ENCODE measurements at places on chromosomes 13 and 19.

DNA sequence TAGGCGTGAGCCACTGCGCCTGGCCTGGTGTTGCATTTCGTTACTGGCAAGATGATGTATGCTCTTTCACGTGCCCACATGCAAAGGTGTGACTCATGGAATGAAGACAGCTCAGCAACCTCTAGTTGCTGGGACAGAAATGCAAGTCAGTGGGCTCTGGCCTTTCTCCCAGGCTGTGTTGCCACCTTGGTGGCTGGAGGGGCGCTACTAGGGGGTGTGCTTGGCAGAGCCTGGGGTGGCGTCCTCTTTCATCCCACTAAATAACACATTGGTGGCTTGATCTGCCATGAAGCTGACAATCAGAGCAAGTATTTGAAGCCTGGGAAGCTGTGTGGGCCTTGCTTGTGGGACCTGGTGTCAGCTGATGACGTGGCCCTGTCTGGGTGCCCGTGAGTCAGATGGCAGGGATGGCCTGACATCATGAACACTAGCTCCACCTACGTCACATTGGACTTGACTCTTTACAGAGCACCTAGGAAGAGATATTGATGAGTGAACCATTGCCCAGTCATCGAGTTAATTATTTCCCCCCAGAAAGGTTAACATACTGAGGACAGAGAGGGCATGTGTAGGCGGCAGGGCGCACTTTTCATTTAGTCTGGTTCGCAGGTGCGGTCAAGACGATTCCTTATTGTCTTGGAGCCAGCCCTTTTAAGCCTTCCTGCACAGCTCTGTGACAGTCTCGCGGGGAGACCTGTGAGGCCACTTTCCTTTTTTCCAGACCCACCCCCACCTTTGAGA lies 154.2 kb downstream of the TM9SF2 start:
- peak; percentile 87 for DNase-seq

- no peak for DNase-seq
Measured at GRCh38 chr13:20980899-20981298, 78.4 kb upstream of the XPO4 start.

DNA sequence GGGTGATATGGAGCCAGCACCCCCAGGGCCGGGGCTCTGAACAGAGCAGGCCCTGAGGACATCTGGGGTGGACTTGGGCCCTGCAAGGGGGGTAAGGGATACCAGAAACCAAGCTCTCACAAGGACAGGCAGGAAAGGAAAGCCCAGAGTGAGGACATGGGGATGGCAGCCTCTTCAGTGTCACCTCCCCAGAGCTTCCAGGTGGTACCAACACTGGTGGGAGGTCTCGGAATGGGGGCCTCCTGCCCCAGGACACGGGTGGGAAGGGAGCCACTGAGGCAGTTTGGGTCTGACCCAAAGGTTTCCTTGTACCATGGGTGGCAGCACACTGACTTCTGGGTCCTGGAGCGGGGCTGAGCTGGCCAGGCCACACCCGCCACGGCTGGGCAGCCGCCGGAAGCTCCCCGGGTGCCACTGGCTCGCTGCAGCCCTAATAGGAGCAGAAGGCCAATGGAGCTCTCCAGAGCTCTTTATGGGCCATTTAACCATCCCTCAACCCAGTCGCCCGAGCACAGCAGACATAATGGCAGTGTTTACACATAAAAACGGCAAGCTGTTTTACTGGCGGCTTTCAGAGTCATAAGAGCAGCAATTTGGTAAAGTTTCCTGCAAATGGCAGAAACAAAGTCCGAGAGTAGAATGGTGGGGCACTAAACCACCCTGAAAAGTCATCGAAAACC lies 59.3 kb downstream of the PEPD start:
- DNase-seq = no peak

- DNase-seq = no peak
Measured at GRCh38 chr13:76286178-76286577, 600.0 kb downstream of the KCTD12 start.

DNA sequence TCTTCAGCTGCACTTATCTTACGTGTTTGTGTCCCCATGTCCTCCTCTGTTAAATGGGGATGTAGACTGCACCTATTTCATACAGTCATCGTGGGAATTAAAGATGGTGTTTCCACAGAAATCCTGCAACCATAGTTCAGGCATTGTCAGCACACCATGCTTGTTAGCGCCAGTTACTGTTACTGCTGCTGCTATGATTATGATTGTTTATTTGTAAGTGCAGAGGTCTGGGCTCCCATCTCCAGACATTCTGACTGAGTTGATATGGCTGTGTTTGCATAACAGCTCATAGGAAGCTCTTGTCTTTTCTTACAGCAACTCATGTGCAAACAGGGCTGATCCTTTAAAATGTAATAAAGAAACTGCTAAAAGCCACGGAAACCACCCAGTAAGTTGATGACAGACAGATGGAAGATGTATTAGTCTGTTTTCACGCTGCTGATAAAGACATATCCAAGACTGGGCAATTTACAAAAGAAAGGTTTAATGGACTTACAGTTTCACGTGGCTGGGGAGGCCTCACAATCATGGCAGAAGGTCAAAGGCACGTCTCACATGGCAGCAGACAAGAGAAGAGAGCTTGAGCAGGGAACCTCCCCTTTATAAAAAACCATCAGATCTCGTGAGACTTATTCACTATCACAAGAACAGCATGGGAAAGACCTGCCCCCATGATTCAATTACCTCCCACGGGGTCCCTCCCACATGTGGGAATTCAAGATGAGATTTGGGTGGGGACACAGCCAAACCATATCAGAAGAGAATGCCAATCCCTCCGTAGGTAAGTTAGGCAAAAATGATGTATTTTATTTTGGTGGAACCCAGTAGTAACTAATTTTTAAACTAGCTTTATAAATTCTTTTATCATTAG lies 1.6 kb downstream of the ZSCAN5A start:
- no peak for DNase-seq

DNA sequence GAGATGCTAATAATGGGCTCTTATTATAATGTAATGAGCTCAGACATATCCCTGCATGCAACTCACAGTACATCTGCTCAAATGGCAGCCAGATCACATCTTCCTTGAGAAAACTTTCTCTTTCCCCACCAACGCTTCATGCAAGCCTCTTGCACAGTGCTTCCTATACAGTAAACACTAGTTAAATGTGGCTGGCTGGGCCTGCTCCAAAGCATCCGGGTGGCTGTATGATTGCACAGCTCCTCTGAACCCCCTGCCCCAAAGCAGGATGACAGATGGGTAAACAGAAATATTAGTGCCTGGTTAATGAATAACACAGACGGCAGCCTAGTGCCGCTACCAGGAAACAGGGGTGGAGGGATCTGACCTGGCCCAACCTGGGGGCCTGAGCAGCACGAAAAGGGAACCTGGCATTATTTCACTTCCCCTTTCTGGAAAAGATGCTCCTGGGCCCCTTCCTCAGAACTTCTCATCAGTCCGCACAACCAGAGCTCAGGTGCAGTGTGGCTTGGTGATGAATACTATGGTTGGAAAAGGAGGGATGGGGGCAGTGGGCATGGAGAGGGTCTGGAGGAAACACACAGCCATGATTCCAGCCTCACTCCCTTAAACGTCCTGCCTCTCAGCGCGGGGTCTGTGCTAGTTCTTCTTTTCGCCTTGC lies 10.8 kb downstream of the FFAR2 start:
- DNase-seq = no peak

DNA sequence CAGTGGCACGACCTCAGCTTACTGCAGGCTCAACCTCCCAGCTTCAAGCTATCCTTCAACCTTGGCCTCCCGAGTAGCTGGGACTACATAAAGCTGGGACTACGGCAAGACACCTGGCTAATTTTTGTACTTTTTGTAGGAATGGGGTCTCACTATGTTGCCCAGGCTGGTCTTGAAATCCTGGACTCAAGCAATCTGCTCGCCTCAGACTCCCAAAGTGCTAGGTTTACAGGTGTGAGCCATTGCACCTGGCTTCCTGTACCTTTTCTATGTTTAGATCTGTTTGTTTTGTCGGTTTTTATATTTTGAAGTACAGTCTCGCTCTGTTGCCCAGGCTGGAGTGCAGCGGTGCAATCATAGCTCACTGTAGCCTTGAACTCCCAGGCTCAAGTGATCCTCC lies 17.5 kb upstream of the TICAM1 start:
- no peak for DNase-seq

GRCh38 chr13:76474966-76475365 lies 411.2 kb downstream of the KCTD12 start:
- no peak for DNase-seq

- DNase-seq = peak; percentile 48
Measured at GRCh38 chr13:64912141-64912540, 2318.0 kb downstream of the PCDH9 start.
